ENCODE measurements at places on chromosomes 4 and X.

GRCh38 chr4:102620697-102621497 lies 119.7 kb downstream of the NFKB1 start:
- DNase-seq: peak; percentile 50

- DNase-seq: no peak
Observed at GRCh38 chr4:109994415-109994827, 81.7 kb downstream of the EGF start.

GRCh38 chr4:57491388-57491787 lies 381.2 kb upstream of the IGFBP7 start:
- DNase-seq: no peak

GRCh38 chr4:10732235-10732913 lies 47.8 kb upstream of the CLNK start:
- DNase-seq: no peak

- no peak for DNase-seq
Observed at GRCh38 chrX:153827903-153828302, 2.4 kb downstream of the PDZD4 start.

DNA sequence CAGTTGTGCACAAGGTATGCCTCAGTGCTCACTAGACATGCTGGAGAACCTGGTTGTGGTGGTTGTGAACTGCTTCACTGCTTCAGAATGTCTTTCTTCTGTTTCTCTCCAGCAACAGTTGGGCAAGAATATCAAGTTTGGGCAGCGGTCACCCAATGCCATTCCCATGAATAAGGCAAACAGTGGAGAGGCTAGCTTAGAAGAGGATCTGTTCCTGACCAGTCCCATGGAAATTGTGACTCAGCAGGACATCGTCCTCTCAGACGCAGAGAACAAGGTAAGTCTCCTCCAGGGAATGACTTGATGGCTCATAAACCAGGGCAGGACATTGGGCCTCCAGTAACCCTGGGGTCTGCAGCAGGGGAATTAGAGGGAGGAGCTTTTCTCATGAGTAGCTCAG lies 79.9 kb downstream of the AASDH start:
- no peak for DNase-seq

GRCh38 chr4:109407027-109407737 lies 26.4 kb upstream of the SEC24B start:
- DNase-seq: no peak

GRCh38 chr4:184259866-184260265 lies 42.2 kb upstream of the ENPP6 start:
- DNase-seq: no peak

DNA sequence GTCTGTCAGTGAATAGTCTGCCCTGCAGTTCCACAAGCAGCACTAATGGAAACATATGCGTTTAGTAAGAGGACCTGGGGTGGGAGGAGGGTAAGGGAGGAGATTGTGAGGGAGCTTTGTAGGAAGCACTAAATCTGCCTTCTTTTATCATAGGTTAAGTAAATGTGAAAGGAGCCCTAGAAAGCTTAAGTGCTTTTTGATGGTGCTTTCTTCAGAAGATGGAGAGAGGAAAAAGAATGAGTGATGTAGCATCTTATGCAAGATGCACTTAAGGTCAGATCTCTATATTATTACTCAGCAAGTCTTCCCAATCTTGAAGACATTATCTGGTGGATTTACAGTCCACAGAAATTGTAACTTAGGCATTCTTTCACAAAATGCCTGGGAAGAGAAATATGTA lies 322.7 kb downstream of the PDHA2 start:
- no peak for DNase-seq

DNA sequence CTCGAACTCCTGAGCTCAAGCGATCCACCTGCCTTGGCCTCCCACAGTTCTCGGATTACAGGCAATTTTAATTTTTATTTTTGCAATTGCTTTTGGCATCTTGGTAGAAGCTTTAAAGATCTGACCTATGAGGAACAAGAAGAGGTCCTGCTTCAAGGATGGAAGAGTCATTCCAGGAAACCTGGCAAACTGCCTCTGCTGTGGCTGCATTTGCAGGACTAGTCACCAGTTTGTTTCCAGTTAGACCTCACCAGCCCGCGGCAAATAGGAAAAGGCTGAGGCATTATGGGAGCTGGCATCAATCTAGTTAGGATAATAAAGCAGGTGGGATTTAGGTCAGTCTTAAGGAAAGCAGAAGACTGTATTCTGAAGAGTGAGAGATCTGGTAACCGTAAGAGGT lies 51.9 kb upstream of the LAS1L start:
- no peak for DNase-seq

DNA sequence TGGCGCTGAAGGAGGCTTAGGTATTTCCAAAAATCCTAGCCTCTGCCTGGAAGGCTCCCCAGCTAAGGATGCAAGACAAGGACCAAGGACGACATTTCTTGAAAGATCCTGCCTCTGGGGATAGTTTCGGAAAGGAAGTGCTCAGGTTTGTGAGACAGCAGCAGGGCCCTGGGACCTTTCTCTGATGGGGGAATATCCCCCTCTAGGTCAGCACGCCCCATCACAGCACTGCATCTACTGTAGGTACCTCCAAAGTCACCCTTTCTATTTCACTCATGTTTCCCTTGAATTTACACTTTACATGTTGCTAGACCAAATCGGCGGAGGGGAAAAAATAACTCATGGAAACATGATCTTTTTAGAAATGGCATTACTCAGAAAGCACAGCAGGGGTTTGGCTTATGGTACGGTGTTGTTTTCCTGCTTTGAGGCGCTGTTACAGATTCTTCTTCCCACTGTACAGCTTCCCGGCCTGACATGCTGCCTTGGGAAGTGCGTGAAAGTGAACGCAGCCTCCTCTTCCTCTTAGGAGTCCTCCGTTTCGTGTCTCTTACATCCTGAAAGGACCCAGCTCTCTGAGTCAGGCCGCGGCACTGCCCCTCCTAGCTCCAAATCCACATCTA lies 77.2 kb upstream of the DHRSX start:
- no peak for DNase-seq

DNA sequence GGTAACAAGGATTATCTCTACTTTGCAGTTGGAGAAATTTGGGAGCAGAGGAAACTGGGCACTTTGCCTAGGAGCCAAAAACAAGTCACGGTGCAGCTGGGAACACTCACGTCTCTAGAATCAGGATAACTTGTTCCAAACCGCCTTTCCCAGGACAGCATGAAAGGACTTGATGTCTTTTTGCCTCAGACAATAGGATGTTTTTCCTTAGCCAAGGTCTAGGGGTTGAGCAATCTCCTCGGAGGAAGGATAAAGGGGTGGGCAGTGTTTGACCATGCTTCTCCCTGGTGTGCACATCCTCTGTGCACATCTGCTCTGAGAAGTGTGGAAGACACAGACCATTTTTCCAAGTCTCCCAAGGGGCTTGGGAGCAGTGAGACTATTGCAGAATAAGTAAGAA lies 1.7 kb upstream of the SPARCL1 start:
- no peak for DNase-seq

DNA sequence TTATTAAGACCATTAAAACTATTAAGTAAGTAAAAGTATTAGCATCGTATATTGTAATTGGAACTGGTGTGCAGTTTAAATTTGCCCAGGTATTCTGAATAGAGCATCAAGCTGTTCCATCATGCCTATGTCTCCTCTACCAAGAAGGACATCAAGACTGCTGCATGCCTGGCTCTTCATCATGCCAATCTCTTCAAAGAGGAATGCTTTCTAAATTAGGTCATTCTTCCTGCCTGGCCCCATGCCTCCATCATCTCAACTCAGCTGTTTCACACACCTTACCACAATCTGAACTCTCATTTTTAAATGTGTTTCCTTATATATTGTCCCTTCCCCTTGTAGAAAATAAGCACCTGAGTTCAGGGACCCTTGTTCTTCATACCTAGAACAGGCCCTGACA lies 270.5 kb upstream of the PPARGC1A start:
- no peak for DNase-seq

DNA sequence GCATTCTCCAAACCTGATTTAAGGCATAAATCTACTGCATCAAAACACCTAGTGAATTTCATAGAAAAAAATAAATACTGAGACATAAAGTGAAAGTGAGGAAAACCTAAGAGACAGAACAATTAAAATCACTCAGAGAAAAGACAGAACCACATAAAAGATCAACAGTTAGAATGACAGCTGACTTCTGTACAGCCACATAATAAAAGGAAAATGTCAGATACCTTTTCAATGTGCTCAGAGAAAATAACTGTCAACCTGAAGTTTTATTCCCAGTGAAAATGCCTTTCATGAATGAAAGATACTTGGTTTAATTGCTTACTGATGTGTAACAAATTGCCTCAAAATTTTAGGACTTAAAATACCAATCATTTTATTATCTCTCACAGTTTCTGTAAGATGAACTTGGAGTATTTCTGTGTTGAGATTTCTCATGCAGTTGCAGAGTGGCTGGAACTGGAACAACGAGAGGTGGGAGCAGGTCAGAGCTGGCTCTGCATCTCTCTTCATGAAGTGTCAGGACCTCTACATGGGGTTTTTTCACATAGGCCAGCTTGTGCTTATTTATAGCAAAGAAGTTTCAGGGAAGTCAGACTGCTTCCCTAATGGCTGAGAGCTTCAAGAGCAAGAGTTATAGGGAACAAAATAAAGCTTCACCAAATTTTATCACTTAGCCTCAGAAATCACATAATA lies 11.9 kb upstream of the POF1B start:
- DNase-seq: no peak

- DNase-seq: no peak
Observed at GRCh38 chrX:23828881-23829280, 45.9 kb downstream of the SAT1 start.

DNA sequence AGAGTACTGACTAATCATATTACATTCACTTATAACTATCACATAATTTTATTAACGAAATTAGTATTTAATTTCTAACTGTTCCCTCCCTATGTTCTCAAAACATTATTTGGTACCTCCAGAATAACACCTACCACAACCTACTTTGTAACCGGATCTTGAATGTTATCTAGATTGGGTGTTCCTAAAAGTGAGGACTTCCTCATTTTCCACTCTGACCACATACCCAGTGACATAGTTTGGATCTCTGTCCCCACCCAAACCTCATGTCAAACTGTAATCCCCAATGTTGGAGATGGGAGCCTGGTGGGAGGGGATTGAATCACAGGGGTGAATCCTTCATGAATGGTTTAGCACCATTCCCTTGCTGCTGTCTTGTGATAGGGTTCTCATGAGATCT lies 21.8 kb downstream of the NR3C2 start:
- no peak for DNase-seq

GRCh38 chr4:184399512-184399908 lies 74.8 kb downstream of the IRF2 start:
- no peak for DNase-seq

- peak; percentile 29 for DNase-seq
Observed at GRCh38 chrX:100368167-100368566, 41.9 kb downstream of the PCDH19 start.

- no peak for DNase-seq
Observed at GRCh38 chr4:148073349-148073748, 341.5 kb downstream of the ARHGAP10 start.

- DNase-seq: peak; percentile 90
Observed at GRCh38 chrX:48676106-48676892, 7.3 kb upstream of the WAS start.

DNA sequence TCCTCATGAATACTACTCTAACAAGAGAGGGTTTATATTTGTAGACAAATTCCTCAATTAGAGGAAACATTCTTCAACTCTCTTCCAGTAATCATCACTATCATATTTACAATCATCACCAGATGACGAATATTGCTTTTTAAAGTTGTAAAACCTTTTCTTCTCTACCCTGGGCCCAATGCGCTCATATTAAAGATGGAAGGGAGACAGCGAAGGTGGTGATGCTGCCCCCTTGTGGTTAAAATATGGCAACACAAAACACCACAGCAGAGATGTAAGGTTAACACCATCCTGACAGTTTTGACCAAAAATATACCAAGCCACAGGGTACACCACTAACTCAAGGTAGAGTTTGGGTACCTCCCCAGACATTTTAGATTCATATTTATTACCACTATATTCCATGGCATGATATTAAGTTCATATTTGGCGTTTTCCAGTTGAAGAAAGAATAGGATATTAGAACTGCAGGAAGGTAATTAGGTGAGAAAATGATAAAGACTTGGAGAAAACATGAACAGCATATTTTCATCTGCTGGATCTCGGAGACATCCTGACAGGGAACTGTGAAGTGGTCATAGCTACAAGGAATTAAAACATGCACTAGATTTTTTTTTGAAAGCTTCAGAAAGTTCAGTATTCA lies 72.8 kb downstream of the SLC9A7 start:
- DNase-seq: peak; percentile 12

DNA sequence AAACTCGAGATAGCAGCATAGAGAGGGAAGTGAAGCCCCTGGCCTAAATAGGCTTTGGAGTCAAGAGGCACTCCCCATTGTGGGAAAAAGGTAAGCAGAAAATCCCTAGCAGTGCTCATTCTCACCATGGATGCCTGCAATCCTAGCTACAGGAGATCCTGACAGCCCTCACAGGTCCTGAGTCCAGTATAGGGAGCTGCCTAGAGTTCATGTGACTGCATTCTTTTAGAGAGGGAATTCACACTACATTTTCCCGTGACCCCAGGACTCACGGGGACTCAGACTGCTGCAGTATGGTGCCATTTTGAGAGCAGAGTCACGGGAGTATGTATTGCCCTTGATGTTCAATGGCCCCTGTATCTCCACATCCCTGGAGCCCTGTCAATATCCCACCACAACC lies 82.4 kb downstream of the MAGED1 start:
- no peak for DNase-seq

- DNase-seq: no peak
Observed at GRCh38 chrX:23374291-23374690, 39.6 kb downstream of the PTCHD1 start.

DNA sequence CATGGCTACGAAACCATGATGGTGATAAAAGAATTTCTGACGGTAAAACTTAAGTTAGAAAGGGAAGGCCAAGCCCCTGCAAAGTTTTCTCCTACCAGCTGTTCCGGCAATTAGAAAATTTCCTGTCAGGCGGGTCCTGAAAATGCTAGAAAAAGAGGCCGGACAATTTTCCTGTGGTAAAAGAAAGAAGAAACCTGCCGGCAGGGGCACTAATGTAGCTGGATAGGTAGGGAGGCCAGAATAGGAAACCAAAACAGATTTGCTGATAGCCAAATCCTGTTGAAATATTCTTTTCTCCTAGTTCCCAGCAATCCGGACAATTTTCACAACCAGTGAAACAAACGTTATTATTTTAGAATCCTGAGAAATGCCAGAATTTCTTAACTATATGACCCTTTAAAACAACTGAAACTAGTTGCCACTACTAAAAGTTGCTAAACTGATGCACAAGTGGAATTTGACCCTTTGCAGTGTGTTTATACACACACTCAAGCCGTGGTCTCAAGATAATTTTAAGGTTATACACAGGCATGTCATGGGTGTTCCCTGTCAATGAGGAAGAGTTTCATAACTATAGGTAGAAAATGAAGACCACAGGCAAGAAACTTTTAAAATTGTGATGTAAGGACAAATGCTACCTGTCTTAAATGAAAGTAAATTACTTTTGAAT lies 47.7 kb downstream of the RPS6KA3 start:
- no peak for DNase-seq

- DNase-seq: no peak
Observed at GRCh38 chrX:19886375-19886774, 1.0 kb downstream of the SH3KBP1 start.
